ENCODE measurements at places on chromosomes 6 and 20. TPM values are rescaled to one million over a fixed set of nuclear protein-coding genes. Genes with fewer than 3 reads are reported as not detected.

DNA sequence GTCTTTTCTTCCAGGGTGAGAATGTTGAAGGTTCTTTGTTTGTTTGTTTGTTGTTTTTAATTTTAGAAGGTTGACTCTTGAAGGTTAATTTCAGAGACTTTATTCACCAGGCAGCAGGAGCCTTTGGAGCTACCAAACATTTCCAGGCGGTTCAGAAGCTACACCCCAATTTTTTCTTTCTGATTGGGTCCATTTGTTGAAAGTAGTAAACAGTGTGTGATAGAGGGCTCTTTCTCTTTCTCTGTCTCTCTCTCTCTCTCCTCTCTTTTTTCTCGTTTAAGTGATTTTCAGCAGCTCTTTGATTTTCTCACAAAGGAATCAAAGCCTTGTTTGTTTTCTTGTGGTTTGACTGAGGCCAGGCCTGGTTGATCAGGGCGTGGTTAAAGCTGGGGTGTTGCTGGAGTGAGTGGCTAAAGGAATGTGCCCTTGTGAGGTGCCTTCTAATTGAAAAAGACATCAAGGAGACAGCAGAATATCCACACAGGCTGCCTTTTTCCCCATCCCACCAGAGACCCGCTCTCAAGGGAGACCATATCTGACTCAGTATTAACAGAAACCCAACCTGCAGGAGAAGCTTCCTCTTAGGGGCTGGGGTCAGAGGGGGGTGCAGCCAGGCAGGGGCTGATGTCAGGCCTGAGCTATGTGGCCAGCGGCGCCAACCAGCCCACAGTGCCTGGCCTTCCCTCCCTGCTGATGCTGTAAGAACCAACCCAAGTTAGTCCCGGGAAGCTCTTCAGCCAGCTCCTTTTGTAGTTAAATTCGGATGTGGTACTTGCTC, 40.4 kb upstream of the NAA20 start:
- DNase-seq = no peak

- DNase-seq = no peak
These were observed 203.3 kb upstream of the PRDM1 start for GRCh38 chr6:105882828-105883227.

The ENPP5 gene
- total RNA-seq = 0.23 TPM

The TSPO2 gene
- total RNA-seq = not detected

The HLA-DQB1 gene
- 3.1 TPM for total RNA-seq

The SEMG1 gene
- total RNA-seq = not detected

Data from activated CD4-positive, alpha-beta T cell treated with anti-CD3 and anti-CD28 coated beads for 36 hours (primary cell).